ENCODE measurements at places on chromosomes 16 and 17.
A peak's percentile ranks its signal among the peaks of the same experiment; 100 is the strongest.

- DNase-seq: no peak
Measured at GRCh38 chr17:35051183-35051578, 12.3 kb downstream of the RFFL start.

- no peak for DNase-seq
Measured at GRCh38 chr17:80737106-80738019, 192.7 kb downstream of the RPTOR start.

DNA sequence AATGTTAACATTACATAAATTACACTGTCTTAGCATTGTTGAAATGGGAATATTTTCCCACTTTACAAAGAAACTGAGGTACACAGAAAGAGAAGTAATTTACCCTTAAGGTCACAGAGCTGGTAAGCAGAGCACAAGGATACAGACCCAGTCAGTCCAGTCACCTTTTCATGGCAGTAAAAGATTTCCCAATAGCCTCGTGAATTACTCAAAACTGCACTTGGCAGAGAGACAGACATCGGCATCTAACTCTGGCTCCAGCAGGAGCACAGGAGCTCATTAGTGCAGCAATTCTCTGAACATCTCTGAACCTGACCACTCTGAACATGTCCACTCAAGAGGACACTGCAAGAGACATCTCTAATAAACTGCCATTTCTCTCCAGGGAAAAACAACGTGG, 3.1 kb downstream of the TEX2 start:
- no peak for DNase-seq

DNA sequence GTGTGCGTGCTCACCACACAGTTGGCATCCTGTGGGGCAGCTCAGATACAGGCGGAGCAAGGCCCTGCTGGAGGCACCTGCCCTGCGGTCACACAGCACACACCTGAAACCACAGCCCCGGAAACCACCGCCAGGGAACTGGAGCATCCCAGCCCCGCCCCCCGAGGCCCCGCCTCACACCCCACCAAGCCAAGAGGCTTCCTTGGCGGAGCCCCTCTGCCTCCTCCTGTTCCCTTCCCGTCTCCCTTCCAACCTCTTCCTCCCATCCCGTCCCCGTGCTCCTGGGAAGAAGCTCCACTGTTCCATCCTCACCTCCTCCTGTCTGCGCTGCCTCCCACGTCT, 205.5 kb downstream of the NTN1 start:
- DNase-seq: no peak

DNA sequence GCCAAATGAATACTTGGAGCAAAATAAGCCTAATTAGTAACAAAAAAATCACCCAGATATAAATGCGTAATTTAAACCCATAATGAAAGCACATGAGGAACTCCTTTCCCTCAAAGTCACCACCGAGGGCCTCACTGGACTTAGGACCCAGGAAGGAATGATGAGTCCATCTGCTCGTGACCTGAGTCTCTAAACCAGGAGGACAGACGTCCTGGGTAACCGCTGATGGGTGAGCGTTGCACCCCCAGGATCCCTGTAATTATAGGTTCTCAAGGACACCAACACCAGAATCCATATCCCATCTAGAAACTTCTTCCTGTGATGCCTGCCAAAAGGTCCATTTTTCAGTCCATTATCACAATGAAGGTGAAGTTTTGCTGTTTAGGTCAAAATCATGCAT, 121.4 kb downstream of the ZNF778 start:
- DNase-seq: peak; percentile 10

GRCh38 chr16:51407199-51407598, 256.1 kb upstream of the SALL1 start:
- no peak for DNase-seq

All from left ventricle myocardium superior (tissue), 1 donor.